ENCODE measurements at places on chromosomes 3 and 15. TPM values are rescaled to one million over a fixed set of nuclear protein-coding genes. Genes with fewer than 3 reads are reported as not detected.
A peak's percentile ranks its signal among the peaks of the same experiment; 100 is the strongest.

Gene SUSD5
- polyA plus RNA-seq = 1.9 TPM

Gene SPG11
- polyA plus RNA-seq = 31.4 TPM

Gene CAND2
- polyA plus RNA-seq = 35.2 TPM

Gene TNFAIP8L3
- polyA plus RNA-seq = 1.1 TPM

Gene SLC27A2
- polyA plus RNA-seq = 0.12 TPM

Gene SEC22A
- polyA plus RNA-seq = 22.5 TPM

Gene MBD4
- polyA plus RNA-seq = 25.7 TPM

Gene TMED3
- polyA plus RNA-seq = 39.1 TPM

Gene CGNL1
- polyA plus RNA-seq = 11.8 TPM

Gene EPHB1
- polyA plus RNA-seq = 53.4 TPM

Gene GRAMD1C
- polyA plus RNA-seq = 1.2 TPM

Gene IL5RA
- 0.15 TPM for polyA plus RNA-seq

Gene PLCB2
- polyA plus RNA-seq = 6.2 TPM

Gene LMAN1L
- polyA plus RNA-seq = not detected

Gene BLM
- polyA plus RNA-seq = 7.5 TPM

DNA sequence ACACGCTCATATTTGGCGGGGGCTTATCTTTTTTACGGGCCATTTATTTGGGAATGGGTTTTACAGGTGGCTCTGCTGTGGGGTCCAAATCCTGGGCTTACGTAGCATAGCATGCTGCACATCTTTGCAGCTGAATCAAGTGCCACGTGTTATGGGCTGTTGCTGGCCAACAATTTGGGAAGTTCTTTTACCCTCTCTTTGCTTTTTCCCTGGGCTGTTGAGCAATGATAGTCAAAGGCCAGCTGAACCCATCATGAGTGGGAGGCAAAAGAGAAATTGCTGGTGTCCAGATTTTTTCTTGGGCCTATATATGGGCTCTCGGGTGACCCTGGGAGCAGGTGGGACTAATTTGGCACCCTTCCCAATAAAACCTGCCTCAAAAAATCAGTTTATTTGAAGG is 209.3 kb upstream of the SATB1 start:
- DNase-seq = peak; percentile 1

DNA sequence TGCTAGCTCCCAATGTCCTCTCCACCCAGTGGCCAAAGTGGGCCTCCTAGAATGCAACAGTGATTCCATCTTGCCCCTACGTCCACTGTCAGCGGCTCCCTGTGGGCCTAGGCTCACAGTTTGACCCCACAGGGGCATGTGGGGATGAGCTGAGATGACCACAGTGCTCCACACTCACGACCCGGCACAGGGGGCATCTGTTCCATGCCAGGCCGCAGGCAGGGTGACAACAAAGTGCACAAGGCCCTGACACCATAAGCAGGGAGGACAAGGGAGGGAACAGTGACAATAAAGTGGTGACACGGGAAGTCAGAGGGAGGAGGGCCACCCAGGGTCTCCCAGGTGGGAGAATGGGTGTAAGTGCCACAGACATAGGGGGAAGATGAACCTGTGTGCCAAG is 5.1 kb upstream of the PLXNA1 start:
- no peak for DNase-seq

DNA sequence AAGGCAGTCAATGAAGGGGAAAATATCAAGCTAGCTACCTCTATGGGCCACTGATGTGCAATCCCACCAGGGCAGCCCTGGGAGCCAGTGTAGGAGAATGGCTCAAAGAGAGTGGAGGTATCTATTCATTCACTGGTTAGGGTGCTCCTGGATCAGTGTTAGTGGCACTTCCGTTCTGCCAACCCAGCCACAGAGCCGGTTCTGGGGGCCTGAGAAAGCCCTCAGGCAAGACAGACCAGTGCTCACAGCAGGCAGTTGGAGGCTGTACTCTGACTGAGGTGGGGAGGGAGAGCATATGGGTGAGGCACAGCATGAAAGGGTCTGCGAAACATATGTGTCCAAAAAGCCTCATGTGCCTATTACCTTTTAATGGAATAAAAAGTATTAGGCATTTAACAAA is 109.3 kb downstream of the KCNMB2 start:
- DNase-seq = no peak

DNA sequence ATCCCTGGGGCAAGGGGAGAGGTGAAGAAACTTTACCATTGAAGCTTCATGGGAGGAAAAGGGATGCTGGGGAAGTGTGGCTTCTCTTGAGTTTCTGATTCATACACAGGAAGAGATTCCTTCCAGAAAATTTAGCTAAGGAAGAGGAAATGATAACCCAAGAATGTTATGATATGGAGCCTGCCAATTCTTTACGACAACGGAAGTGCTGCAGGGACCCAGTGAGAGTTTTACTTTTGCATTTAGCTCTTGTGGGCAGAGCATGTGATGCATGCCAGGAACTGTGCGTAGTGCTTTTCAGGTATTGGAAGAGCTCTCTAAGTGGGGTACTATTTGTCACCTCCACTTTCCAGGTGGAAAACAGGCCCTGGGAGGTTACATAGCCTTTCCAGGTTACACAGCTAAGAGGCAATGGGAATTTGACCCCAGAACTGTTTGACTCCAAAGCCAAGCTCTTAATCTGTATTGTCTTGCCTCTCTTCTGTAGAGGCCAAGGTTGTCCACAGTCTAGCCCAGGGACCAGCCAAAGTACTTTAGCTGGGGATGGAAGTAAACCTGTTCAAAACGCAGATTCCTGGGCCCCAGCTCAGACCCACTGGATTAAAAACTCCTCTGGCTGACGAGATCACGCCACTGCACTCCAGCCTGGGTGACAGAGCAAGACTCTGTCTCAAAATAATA is 23.0 kb downstream of the CMTM7 start:
- peak; percentile 65 for DNase-seq

GRCh38 chr15:94324117-94324826 is 92.9 kb downstream of the MCTP2 start:
- DNase-seq = peak; percentile 76

DNA sequence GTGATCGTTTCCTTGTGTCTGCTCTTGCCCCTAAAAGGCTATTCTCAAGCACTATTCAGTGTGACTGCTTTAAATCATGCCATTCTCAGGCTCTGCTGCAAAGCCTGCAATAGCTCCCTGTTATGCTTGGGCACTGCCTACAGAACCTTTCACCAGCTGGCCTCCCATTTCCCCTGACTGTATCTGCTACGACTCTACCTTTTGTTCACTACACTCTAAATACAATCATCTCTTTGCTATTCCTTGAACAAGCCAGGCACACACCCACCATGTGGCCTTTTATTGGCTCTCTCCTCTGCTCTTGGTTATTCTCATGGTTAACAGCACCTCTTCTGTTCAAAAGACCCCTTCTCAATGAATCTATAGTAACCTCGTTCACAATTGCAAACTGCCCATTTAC is 29.6 kb upstream of the FNDC3B start:
- no peak for DNase-seq

- no peak for DNase-seq
Observed at GRCh38 chr3:76866729-76867408, 173.0 kb upstream of the ROBO2 start.

DNA sequence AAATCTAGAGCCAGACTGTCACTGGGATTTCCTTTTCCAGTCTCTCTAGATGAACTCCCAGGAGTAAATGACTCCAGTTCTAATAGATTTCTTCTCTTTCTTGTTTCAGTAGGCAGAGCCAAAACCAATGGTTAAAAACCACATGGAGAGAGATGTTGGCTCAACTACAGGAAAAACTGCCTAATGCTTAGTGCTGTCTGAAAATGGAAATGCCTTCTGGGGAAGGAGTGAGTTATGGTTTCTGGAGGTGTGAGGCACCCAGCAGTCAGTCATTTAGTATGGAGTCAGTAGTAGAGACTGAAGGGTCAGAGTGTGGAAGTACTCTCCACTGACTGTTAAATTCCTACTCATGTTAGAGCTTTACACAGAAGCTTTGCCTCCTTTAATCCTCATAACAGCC is 136.7 kb downstream of the CCNL1 start:
- DNase-seq = no peak

- DNase-seq = no peak
Observed at GRCh38 chr3:142944342-142944741, 19.1 kb downstream of the PAQR9 start.

DNA sequence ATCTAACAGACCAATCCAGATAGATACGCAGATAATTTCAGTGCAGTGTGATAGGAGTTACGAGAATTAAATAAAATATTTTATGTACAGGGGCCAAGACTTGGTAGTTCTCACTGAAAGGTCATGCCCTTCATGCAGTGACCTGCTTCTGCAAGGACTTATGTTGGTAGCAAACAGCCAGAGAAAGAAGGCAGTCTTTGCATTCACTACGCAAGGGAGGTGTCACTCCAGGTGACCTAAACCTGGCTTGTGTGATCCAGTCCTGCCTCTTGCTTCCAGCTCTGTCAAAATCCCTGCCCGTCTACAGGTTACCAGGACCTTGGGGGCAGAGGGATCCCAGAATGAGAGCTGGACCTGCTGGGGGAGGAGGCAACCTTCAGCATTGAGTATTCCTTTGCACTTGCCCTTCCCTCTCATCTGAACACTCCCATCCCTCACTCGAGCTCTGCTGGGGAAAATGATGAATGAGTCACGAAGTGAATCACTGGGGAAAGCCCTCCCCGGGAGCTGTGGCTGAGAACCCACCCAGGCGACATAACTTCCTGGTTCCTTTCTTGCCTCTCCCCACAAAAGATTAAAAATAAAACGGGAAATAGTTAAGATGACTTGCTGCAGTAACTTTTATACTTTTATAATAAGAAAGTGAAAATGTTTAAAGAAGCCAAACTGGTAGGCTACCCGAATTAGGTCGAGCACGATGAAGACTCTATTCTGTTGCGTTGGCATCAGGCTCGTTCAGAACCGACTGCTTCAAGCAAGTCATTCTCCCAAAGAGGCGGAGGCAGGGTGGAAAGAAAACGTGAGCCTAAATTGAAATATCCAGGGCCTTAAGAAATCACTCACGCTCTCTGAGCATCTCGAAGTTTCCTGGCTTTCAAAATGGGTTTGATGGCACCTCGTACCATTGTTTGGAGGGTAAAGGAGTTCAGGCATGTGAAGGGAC is 216.1 kb downstream of the SLCO3A1 start:
- peak; percentile 45 for DNase-seq

DNA sequence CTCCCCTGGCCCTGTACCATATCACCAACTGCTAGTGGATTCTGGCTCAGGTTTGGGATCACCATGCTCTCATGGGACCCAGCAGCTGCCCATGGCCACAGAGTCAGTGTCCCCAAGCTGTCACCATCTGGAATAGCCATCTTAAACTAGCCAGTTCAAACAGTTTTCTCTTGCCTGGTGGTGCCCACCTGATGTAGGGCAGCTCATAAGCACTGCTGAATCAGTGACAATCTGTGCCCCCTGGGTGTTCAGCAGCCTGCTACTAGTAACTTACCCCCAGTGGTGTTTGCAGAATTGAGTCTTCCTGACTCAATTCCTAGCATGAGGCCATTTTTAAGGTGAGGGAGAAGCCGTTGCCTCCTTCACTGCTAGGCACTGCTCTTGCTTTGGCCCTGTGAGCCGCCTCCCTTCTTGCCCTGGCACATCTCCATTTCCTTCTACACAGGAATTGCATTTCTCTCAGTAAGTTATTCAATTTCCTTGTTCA is 7.9 kb downstream of the RPSA start:
- DNase-seq = no peak

DNA sequence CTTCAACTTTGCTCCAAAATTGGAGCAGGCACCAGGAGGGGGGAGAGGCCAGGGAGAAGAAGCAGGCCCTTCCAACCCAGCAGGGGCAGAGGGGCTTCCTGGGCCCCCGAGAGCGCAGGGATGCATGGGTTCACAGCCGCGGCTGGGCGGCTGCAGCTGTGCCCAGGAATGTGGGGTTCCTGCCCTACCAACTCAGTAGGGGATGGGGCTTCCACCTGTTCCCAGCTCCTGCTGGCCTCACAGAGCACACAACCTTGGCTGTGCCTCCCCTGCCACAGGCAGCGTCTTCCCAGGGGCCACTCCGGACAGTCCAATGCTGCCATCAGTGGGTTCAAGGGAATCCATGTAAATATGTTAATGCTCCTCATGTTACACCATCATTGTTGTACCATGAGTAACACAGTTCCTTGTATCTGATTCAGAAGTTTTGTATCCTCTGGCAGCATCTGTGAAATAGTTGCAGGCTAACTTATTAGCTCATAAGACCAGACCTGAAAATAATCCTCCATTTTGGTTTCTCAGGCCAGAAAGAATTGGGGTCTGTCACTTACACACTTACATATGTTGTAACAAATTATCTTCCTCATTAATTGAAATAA is 12.1 kb upstream of the SIAH2 start:
- no peak for DNase-seq

GRCh38 chr3:133426721-133427120 is 26.9 kb downstream of the BFSP2 start:
- DNase-seq = no peak

- peak; percentile 11 for DNase-seq
Observed at GRCh38 chr3:39460677-39461076, 6.8 kb upstream of the MOBP start.

DNA sequence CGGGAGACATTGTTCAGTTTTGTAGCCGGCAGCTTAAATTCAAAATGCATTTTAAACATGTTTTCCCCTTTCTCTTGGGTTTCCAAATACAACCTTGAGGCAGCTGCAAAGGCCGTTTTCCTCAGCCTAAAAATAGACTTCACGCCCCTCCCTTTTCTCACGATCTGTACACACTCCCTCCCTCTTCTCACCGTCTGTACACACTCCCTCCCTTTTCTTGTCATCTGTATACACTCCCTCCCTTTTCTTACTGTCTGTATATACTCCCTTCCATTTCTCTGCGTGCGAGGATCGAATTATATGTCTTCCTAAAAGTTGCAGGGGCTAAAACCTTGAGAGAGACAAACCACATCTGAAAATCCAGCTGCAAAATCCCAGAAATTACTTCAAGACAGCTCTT is 8.9 kb downstream of the MUC4 start:
- DNase-seq = peak; percentile 86

DNA sequence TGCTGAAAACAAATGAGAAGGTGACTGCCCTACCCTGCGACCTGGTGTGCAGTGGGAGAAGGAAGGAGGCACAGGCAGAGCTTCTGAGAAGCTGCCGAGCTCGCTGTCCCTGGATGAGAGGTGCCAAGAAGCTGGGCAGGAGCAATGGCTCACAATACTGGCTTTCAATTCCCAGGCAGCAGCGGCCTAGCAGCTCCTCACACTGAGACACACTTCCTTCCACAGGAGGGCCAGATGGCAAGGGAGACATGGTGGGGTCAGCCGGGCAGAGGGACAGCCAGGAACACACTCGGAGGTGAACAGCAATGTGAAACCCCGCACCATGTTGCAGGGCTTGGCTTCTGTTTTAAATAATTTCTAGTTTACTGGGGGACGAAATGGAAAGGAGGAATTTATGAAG is 314.6 kb downstream of the EPHB1 start:
- DNase-seq = no peak

- no peak for DNase-seq
Observed at GRCh38 chr3:170046269-170047132, 8.7 kb downstream of the GPR160 start.

DNA sequence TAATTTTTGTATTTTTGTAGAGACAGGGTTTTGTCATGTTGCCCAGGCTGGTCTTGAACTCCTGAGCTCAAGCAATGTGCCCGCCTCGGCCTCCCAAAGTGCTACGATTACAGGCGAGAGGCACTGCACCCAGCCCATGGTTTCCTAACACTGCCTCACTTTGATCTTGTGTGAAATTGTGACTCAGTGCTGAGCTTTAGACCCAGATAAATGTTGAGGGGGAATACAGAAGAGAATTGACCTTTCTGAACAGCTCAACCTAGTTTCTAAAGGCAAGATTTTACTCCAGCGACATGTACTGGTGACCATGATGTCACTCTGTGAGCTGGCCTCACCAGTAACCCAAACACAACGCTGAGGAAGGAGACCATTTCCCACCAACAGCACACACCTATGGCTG is 73.5 kb downstream of the ATP1B3 start:
- DNase-seq = no peak

GRCh38 chr15:43056696-43057095 is 49.1 kb downstream of the UBR1 start:
- DNase-seq = peak; percentile 5

GRCh38 chr15:97504031-97504792 is 456.3 kb upstream of the ARRDC4 start:
- DNase-seq = no peak
